Dorsolateral prefrontal cortex (tissue), 122 donors: ENCODE measurements at places on chromosomes 11 and 22.

DNA sequence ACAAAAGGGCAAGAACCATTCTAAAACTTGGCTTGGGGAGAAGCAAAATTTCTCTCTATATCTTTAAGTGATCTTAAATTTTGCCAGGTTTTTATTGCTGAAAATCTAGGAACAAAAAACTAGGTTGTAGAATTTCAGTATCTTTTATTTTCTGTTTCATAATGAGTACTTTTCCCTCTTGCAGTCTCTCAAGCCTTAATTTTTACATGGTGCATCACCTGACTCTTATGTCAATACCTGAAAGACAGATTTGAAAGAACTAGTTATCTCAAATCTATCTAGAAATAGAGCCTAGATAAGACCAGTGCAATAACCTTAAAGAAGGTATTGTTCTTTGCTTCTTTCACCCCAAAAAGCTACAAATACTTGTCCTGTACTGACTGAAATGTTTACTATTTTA is 122.1 kb downstream of the TRIM44 start:
- no peak for DNase-seq

- no peak for DNase-seq
Measured at GRCh38 chr22:35681454-35682052, 33.3 kb downstream of the APOL6 start.

DNA sequence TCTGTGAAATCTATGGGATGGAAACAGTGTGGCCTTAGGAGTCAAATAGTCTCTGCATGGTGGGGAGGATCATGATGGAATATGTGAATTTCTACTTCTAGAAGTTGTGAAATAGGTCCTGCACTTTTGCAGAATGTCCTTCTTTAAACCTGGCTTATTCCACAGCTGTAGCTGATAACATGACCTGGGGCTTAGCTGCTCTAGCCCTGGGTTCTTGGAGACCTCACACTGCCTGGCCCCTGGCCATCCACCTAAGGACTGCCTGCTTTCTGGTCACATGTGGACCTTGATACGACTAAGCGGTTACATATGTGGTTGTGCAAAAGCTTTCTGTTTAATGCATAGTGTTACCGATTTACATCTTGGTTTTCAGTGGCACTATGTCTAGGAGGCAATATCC is 88.2 kb downstream of the SWAP70 start:
- no peak for DNase-seq

DNA sequence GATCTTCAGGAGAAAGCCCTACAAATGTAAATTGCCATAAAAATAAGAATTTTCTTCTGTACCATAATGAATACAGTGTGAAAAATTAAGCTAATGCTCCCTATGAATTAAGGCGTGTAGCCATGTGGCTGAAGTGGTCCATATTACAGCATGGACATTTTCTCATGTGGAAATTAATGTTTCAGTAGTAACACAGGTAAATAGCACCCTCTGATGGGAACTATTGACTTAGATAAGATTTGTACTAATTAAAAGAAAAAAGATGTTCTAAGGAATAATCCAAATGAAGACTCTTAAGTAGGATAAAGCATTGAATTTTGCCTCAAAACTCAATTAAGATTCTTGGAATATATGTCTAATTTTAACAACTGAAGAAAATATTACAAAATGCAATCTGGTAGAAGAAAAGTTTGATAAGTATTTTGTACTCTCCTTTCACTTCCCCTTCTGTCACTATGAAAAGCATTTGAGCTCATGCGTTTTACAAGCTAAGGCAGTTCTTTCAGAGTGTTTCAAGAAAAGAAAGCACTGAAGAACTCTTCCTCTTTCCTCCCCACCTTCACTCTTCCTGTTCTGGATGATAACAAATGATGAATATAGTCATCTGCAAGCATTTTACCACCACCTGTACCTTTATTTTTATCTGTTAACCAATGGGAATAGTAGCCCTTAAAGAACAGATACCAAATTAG is 9.9 kb upstream of the OR8D2 start:
- DNase-seq, result no peak

- DNase-seq, result no peak
Measured at GRCh38 chr22:37559901-37560607, at the start of gene CDC42EP1. CDC42EP1 (plus strand) TSS chr22:37560480; CDS start chr22:37566350, 5,870 bp downstream.

DNA sequence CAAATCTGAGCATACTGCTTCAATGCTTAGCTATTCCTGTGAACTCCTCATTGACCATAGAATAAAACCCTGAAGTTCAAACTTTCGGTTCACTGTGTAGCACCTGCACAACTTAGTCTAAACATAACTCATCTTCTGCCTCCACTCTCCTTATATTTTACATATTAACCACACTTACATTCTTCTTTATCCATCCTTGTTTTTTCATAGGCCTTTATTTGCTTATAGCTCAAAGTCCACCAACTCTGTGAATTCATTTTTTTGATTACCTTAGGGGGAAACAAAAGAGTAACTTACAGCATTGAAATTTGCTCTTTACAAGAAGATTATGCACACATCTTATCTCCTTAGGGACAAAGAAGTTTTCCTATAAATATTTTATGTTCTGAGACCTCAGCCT is 521.6 kb upstream of the FAT3 start:
- DNase-seq, result no peak

- no peak for DNase-seq
Measured at GRCh38 chr11:12110714-12111548, 541 bp downstream of the MICAL2 start.
